ENCODE measurements at places on chromosomes 4 and X. TPM values are rescaled to one million over a fixed set of nuclear protein-coding genes. Genes with fewer than 3 reads are reported as not detected.

DNA sequence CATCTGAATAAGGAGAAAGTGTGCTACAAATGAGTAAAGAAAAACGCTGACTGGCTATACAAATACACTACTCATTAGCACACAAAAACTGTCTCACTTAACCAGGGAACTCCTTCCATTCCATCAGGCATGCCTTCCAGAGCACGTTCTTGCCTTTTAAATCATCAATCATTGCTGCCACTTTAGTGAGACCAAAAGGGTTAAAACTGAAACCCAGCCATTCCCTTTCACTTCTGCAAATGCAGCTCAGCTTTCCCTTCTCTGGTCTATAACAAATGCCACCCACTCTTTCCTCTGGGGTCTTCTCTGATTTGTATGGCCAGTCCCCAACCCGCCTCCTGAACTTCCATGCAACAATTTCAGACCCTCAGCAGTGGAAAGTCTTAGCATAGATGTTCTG is 231.5 kb downstream of the TRIML1 start:
- no peak for DNase-seq

DNA sequence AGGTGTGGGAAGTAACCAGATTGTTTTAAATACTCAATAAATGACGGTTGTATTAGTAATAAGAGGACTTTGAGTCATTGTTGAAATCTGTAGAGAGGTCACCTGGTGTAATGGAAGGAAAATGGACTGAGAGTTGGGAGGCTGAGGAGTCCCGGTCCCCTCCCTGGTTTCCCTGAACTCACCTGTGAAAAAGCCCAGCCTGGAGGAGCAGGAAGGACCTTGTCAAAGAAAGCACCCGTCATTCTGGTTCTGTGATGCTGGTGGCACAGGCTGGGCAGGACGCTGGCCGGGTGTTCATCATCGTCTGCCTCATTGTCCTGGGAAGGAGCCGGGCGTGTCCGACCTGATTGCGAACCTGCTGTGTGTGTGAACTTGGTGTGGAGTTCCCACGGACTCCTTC is 70.8 kb downstream of the SORCS2 start:
- no peak for DNase-seq

GRCh38 chr4:182653596-182653995 is 263.6 kb downstream of the DCTD start:
- DNase-seq = no peak

DNA sequence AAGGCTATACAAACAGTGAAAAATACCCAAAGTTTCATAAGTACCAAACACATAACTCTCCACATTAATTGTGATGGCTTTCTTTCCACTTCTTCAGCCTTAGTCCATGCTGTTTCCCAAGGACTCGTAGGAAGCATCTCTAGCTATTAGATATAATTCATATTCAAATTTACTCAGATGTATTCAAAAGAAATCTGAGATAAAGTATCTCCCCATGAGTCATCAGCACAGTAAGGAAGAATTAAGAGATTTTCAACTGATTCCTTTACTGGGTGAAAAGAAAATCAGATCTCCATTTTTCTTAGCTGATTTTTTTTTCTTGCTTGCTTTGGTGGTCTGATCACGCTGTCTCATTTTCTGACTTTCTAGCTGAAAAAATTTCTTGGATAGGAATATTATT is 71.7 kb downstream of the MID1 start:
- no peak for DNase-seq

- DNase-seq = no peak
Observed at GRCh38 chr4:61143461-61143860, 56.7 kb upstream of the ADGRL3 start.

GRCh38 chrX:77510007-77510406 is 62.8 kb downstream of the FGF16 start:
- no peak for DNase-seq

DNA sequence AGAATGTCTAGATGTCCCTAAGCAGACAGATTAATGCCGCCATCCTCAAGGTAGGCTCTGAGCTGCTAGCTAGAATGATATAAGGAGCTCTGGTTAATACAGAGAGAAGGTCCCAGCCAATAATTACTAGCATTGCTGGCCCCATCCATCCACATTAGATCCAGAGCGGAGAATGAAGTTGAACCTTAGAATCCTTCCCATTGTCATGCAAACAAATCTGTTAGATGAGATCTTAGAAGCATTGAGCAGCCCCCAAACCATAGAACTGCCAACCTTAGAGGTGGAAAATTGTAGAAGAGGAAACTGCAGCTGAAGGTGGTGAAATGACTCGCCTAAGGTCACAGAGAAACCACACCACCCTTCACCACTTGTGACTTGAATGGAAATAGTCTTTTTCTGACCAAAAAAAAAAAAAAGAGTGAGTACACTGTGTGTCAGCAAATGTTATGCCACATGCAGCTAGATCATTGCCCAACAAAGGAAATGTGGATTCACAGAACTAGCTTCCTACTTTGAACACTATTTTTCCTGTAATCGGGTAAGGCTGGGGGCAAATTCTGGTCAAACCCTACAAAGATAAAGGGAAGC is 162.1 kb downstream of the SMIM20 start:
- DNase-seq = peak; percentile 58

GRCh38 chrX:19064175-19064574 is 58.1 kb downstream of the ADGRG2 start:
- DNase-seq = no peak

DNA sequence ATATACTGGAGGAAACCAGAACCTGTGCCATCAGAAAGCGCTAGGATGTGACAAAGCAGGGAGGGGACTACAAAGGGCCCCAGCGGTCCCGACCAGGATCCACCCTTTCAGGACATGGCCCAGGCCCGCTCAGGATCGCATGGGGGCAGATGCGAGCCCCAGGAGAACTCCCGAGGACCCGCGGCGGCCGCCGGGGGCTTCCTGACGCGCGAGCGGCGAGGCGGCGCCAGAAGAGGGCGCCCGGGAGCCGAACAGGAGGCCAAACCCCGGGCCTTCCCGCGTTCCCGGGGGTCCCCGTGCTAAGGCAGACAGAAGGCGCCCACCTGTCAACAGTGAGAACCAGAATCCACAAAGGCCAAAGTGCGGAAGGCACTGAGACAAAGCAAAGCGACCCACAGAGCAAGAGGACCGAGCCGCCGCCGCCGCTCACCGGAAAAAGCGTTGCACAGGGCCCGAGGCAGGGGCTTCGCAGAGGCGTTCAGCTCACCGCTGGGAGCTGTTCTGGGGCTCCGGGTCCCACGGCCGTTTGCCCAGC is 7.3 kb upstream of the OPN1LW start:
- DNase-seq = peak; percentile 78

DNA sequence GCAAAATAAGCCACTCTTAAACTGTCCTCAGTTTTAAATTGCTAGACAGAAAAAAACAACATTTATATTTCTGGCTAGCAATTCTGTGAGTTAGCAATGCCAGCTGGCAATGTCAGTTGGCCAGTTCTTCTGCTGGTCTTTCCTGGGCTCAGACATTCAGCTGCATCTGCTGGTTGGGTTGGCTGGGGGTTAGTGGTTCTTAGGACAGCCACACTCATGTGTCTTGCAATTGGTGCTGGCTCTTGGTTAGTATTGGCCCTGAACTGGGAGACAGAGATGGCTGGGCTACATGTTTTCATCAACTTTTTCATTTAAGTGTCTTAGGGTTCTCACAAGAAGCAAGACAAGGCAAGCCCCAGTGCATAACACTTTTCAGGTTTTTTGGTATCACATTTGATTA is 48.0 kb upstream of the PDLIM5 start:
- no peak for DNase-seq

The ERCC6L gene
- total RNA-seq = 21.8 TPM

The SMARCA1 gene
- 0.56 TPM for total RNA-seq
